Kidney epithelial cell (primary cell): ENCODE measurements at places on chromosomes 3 and 15.

GRCh38 chr3:127702151-127702578 is 29.4 kb downstream of the ABTB1 start:
- no peak for DNase-seq

DNA sequence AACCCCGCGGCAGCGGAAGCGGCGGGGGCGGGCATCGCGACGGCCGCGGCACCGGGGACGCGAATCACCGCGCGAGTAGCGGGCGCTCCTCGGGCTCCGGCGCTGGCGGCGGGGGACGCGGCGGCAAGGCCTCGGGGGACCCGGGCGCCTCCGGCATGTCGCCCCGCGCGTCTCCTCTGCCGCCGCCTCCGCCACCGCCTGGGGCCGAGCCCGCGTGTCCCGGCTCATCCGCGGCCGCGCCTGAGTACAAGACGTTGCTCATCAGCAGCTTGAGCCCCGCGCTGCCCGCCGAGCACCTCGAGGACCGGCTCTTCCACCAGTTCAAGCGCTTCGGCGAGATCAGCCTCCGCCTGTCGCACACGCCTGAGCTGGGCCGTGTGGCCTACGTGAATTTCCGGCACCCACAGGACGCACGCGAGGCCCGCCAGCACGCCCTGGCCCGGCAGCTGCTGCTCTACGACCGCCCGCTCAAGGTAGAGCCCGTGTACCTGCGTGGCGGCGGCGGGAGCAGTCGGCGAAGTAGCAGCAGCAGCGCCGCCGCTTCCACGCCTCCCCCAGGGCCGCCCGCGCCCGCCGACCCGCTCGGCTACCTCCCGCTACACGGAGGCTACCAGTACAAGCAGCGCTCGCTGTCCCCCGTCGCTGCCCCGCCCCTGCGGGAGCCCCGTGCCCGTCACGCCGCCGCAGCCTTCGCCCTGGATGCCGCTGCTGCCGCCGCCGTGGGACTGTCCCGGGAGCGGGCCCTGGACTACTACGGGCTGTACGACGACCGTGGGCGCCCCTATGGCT is 675 bp downstream of the RBM15B start:
- no peak for DNase-seq

GRCh38 chr3:39122813-39123212 is 15.3 kb downstream of the TTC21A start:
- no peak for DNase-seq

DNA sequence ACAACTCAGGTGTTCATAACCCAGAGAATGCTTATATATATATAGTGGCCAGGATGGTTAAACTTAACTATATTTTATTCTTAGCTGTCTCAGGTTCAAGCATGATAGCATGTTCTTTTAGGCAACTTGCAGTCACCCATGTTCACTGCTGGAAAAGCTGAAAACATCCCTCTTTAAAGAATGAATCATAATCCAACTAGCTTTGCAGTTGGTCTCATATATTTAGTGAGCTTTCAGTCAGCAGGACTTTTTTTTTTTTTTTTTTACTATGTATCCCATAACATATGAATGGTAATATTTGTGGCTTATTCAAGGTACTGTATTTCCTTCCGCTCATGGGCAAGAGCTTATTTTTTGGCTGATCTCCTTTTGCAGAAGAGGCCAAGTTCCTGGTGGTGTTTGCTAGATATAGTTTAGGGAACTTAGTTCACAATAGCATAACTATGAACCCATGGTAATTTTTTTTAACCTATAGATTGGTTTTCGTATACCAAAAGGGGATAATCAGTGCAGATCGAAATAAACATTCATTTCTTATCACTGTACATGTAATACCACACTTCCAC is 77.6 kb downstream of the CMSS1 start:
- DNase-seq = no peak

- no peak for DNase-seq
Measured at GRCh38 chr15:27671819-27672437, 427.2 kb downstream of the OCA2 start.

GRCh38 chr3:169297214-169297613 is 366.3 kb downstream of the MECOM start:
- no peak for DNase-seq
